ENCODE measurements at places on chromosomes 5 and 9.

GRCh38 chr9:14992081-14992480 lies 81.9 kb upstream of the FREM1 start:
- DNase-seq = no peak

- DNase-seq = no peak
Observed at GRCh38 chr5:107634981-107635848, 35.5 kb downstream of the EFNA5 start.

DNA sequence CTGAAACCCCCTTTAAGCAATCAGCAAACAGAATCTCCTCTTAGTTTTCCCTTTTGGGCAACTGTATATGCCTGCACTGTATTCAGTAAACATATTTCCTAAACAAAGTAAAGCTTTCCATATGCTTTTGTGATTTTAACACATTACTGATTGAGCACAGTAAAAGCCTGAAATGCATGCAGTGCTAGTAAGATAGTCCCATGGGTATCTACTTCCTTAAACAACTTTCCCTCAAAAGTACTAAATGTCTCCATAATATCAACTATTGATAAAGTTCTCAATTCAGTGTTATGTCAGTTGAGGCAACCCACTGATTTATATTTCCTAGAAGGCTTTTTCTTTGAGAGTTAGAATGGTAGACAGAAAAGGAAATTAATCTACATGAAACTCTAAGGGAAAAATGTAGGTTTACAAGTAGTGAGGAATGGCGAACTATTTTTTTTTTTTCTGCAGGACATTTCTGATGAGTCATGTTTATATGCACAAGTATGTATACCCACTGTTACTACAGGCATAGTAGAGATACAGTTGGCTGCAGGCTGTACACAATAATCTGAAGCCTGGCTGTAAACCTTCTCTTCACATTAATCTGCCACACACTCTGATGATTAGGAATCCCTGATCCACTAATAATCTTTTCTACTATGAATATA lies 31.2 kb upstream of the CEP120 start:
- no peak for DNase-seq

GRCh38 chr9:87528969-87529368 lies 31.3 kb downstream of the DAPK1 start:
- DNase-seq = no peak

DNA sequence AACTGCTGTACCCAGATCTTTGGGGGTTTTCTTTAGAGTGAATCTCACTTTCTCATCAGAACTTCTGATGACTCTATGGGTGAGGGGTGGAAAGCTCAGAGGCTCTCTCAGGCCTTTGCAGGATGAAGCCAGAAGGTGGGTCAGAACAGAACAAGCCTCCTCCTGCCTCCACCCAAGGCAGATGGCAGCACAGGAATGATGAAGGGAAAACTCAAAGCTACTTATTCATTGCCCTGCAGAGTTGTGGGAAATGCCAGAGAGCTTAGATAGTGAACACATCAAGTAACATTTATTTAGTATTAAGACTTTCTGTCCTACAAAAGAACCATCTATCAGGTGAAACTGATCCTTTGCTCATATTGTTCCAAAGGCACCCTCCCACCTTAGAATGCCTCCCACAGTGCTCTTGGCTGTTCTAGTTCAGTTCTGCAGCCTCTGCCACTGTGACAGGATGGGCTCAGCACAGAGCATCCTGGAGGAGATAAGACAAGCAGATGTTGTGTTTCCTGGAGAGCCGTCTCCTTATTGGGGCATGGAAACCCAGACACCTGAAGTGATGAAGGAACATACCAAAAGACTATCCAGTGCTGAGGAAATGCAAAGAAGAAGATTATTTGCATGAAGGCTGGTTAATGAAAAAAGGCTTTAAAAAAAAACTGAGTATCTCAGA lies 146.6 kb downstream of the ADAMTS12 start:
- no peak for DNase-seq

- no peak for DNase-seq
Observed at GRCh38 chr5:96487859-96488258, 54.8 kb upstream of the PCSK1 start.

DNA sequence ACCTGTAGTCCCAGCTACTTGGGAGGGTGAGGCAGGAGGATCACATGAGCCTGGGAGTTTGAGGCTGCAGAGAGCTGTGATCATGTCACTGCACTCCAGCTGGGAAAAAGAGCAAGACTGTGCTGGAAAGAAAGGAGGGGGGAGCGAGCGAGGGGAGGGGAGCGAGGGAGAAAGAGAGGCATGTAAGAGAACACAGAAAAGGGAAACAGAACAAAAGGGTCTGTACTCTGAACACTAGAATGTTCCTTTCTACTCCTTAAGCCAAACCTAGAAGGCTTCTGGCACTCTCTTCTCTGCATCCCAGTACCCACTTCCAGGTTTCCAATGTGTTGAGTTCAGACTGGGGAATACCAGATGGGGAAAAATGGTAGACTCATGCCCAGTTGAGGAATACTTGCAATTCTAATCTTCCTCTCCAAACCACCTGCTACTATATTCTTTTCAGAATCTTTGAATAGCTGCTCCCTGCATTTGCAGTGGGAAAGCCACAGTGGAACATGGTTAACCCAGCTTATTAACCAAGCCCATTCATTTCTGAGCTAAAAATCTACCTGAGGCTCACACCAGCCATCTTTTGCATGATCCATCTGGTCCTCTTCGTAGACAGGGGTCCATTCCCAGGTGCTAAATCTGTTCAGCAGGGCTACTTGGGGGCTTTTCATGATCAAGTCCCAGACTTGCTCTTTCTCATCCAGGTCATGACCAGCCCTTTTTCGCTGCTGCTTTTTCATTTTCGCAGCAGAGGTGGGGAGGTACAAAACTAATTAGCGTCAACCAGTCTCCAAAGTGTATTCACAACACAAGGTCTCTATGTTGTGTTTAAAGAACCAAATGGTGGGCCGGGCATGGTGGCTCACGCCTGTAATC lies 34.9 kb downstream of the SEMA4D start:
- DNase-seq = no peak

GRCh38 chr9:81508476-81508875 lies 180.9 kb downstream of the TLE1 start:
- no peak for DNase-seq

DNA sequence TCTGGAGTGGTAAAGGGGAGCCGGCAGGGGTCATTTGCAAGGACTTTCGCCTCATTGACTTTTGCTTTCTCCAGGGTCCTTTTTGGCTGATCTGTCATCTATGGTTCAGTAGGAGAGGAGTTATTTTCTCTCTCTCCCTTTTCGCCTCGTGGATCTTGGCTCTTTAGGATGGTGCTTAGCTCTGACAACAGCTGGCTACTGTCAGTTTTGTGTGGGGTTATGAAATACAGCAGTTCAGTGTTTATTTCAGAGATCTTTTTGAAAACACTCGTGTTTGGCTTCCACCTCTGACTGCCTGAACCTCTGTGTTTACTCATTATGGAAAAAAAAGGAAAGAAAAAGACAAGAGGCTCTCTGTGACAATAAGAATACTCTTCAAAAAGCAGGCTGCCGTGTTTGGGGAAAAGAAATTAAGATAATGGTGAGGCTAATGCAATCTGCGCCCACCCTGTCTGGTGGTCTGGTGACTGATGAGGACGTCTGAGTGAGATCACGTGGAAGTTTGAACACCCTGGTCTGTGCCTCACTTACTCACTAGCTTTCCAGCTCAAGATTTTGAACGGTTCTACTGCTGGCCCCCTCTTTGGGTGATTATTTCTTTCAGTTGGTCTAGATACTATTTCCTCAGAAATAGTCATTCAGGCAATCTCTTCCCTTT lies 567.7 kb downstream of the CAAP1 start:
- no peak for DNase-seq

Measured in Caco-2 (cell line).